T-helper 22 cell (primary cell): ENCODE measurements at places on chromosomes 7 and 10.

DNA sequence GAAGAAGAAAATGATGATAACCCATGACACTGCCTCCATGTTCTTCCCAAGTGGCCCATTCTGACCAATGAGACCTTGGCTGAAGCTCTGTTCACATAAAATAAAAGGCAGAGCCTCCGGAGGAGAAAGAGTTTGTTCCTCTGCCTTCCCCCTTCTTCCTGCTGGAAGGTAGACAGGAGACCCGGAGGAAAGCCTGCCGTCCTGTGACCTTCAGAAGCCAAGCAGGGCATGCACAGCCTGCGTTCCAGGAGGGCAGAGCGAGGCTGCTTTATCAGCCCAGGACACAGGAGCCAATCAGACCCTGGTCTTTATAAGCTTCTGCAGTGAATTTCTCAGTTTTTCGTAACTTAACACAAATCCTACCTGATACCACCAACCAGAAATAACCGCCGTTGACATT is 8.6 kb upstream of the GRID1 start:
- no peak for DNase-seq

DNA sequence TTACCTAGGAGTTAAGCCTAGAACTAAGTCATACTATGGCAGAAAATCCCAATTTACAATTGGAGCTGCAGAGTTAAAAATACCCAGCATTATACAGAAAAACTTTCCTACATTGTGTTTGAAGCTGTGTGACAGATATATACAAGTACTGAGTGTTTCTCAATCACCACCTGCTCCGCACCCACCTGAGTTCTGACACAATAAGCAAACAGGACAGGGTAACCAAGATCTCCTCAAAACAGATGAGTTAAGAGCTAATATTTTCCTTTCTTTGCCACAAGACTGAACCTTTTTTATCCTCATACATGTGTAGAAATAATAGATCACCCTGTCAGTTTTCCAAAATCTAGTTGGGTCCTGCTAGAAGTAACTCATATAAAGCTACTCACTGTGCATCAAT is 186.3 kb downstream of the DOCK4 start:
- DNase-seq, result no peak

GRCh38 chr10:7361316-7361715 is 49.5 kb downstream of the SFMBT2 start:
- DNase-seq, result no peak

DNA sequence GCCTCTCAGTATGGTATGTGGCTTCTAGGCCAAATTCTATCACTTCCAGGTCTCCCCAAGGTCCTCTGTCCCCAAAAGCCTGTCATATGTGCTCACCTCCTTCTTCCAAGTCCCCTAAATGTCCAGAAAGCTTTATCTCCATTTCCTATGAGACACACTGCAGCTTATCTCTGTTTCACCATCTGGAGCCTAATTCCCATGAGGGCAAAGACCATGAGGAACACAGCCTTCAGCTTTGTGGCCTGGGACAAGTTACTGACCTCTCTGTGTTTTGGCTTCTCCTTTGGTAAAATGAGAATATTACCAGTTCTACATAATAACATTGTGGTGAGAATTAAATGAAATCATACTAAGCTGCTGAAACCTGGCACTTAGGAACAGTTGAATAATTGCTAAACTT is 19.2 kb downstream of the ST8SIA6 start:
- no peak for DNase-seq

GRCh38 chr10:114893251-114893650 is 44.7 kb upstream of the TRUB1 start:
- no peak for DNase-seq

DNA sequence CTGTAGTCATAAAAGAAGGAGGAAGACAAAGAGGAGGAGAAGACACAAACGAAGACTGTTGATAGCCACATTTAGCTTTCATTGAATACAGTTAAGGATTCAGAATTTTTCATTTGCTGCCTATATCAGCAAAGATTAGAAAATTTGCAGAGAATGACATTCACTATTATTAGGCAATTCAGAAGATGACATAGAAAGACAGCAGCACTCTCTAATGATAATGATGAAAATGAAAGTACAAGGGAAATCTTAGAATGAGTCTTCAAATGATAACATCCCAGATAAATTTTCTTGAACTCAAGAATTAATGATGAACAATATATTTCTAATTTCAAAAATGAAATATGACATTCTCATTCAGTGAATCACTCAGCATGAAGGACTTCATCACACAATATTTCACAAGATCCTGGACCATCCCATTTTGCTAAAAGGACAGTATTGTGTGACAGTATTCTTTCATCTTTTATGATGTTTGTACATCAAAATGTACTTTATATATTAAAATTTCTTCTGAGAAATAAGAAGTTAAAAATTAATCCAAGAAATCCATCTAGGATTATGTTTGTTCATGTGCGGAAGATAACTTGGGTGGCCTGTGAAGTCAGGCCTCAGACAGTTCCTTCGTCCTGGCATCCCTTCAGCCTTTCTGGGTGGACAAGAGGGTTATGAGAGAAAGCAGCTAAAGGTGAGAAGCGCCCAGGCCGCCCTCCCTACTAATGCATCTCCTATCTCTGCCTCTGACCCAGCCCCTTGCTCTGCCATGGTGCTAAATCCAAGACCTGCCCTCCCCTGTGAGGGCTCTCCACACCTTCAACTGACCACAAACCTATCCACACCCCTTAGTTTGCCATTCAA is 47.4 kb upstream of the CAMK2B start:
- no peak for DNase-seq

GRCh38 chr10:126270111-126270510 is 118.2 kb downstream of the ADAM12 start:
- DNase-seq, result no peak

- DNase-seq, result no peak
These were observed 104.1 kb downstream of the ZNF467 start for GRCh38 chr7:149669121-149669818.

DNA sequence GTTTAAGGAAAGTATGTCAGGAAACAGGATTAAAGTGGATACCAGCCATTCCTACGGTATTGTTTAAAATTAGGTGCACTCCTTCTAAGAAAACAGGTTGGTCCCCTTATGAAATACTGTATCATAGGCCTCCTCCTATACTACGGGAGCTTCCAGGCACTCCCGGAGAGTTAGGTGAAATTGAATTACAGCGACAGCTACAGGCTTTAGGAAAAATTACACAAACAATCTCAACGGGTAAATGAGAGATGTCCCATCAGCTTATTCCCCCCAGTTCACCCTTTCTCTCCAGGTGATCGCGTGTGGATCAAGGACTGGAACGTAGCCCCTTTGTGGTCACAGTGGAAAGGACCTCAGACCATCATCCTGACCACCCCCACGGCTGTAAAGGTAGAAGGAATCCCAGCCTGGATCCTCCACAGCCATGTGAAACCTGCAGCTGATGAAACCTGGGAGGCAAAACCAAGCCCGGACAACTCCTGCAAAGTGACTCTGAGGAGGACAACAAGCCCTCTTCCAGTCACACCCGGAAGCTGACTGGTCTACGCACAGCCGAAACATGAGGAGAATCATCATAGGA is 25.1 kb upstream of the GHITM start:
- DNase-seq, result no peak

DNA sequence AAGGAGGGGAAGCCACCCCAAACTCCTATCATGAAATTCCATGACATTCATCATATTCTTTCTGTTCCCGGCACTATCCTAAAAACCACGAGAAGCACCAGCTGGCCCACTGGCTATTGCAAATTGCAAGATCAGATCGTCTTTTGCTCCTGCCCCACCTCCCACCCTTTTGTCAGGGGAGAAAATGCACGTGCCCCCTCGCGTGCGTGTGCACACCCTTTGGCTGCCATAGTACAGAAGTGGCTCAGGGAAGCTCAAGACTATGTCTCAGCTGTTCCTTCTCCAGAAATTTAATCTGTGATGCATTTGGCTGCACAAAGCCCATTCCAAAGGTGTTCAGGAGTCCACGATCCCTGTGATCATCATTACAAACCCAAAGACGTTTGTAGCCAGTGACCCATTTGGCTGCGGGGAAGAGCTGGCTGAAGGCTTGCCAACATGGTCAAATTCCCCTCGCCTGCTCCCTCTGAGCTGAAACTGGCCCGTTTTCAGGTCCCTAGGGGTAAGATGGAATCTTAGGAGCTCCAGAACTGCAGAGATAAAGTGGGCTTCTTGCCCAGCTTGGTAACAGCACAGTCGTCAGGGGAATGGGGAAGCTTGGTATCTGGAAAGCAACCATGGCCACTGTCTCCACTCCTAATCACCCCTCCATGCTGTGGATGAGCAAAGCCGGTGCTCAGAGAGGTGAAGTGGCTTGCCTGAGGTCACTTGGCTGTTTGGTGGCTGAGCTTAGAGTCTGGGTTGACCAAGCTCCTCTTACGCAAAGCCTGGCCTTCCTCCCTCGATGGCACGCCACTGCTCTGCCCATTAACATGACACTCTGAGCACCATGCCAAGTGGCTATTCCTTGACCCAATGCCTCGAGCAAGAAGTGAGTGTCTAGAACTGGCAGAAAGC is 155.4 kb downstream of the NEURL1 start:
- DNase-seq, result no peak

DNA sequence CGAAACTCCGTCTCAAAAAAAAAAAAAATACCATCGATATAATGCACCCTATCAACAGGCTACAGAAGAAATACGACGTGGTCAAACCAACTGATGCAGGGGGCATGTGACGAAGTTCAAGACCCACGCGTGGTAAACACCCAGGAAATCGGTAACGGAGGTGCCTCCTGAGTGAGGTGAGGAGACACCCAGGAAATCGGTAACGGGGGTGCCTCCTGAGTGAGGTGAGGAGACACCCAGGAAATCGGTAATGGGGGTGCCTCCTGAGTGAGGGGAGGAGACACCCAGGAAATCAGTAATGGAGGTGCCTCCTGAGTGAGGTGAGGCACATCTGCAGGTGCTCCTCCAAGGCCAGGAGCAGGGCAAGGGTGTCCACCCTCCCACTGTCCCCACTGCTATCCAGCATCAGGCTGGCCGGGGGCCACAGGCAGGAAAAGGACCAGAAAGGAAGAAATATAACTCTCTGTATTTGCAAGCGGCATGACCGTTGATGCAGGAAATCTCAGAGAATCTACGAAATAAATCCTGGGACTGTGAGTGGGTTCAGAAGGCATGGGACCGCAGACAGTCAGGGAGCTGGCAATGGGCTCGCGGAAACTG is 10.7 kb upstream of the GPR146 start:
- peak; percentile 61 for DNase-seq

DNA sequence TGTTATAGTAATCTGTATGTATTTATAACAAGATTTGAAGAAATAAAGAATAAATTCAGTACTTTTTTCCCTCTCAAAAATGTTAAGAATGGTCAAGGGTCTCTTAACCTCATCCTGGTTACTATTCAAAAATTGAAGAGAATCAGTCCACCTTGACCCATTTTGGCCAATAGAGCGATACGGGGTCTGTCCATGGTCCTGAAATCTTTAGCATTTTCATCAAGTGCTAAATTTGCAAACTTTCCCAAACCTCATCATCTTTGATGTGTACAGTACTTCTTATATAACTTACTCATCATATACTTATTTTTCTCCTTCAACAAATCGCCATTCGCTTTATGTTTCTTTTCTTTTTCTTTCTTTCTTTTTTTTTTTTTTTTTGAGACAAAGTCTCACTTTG is 23.6 kb downstream of the TMEM178B start:
- no peak for DNase-seq

DNA sequence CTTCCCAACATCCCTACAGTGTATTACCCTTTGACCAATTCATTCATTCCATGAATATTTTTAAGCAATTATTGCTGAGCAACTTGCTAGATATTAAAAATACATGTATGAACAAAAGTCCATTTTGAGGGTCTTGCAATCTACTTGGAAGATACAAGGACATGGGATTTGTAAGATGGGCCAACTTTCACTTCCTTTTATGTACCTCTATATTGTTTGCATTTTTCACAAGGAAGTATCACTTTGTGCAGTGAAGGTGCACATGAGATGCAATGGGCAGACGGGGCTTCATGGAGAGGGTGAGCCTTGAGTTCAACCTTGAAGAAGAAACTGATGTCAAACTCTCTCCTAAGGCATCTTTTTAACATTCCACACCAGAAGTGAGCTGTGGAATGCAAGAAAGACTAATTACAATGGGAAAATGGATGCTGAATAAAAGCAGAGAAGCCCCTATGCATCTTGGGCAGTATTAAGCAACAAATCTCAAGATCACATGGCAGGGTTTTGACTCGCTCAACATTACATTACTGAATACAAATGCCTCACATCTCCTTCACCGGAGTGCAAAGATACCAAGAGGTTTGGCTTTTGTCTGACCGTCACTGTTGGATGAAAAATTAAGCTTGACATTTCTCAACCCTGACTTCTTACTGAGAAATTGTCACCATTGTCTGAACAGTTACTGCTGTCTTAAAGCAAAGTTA is 341.5 kb downstream of the ELMO1 start:
- no peak for DNase-seq

DNA sequence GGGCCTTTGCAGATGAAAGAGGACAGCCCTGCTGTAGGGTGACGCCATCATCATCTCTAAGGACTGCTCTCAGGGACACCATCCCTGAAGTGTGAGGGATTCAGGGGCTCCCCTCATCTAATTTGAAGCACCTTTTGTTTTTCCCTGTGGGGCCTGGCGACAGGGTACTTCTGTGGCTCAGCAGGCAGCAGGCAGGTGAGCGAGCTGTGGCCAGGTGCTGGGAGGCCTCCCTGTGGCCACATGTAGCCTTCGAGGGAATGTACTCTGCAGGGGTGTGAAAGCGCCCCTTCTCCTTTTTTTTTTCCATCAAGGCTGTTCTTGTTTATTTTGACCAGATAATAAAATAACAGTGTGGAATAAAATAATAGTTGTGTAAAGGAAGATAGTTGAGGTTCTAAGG is 118.2 kb upstream of the DPP6 start:
- no peak for DNase-seq

- DNase-seq, result no peak
These were observed 270.5 kb upstream of the PODXL start for GRCh38 chr7:131826960-131827359.

DNA sequence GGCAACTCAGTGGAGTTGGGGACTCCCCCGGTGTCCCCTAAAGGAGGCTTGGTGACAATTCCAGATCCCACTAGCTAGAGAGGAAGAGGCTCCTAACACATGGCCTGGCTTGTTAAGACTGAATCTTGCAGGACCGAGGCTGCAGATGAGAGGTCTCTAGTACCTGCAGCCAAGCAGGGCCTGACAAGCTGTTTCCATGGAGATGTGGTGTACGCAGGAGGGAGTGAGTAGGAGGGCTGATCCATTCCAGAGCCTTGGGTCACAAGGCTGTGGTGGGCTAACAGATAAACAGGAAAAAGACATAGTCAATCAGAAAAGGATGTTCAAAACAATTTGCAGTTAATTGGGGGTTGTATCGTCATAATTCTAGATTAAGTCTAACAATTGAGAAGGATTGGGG is 77.3 kb upstream of the MKLN1 start:
- DNase-seq, result no peak

- DNase-seq, result no peak
These were observed 4.9 kb downstream of the FAM53B start for GRCh38 chr10:124739119-124739921.

GRCh38 chr10:96427291-96427690 is 68.5 kb upstream of the OPALIN start:
- no peak for DNase-seq

DNA sequence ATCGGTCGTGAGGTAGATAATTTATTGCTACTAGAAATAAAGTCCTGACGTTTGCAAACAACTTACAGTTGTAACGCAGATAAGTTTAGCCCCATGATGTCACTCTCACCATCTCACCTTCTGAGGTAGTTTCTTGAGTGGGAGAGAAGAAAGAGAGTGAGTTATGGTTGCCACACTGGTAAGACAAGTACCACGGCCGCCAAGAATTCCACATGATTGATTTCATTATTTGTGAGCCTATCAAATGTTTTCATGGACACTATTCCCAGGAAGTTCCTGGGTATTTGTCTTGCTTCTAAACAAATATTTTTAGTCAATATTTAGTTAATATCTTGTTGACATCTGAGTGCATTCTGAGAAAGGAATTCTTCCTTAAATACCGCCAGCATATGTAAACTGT is 339.4 kb upstream of the KIAA1217 start:
- no peak for DNase-seq
